ENCODE measurements at places on chromosomes 11 and 22. TPM values are rescaled to one million over a fixed set of nuclear protein-coding genes. Genes with fewer than 3 reads are reported as not detected.

GRCh38 chr11:126545057-126545555, 189.6 kb downstream of the ST3GAL4 start:
- DNase-seq: no peak

DNA sequence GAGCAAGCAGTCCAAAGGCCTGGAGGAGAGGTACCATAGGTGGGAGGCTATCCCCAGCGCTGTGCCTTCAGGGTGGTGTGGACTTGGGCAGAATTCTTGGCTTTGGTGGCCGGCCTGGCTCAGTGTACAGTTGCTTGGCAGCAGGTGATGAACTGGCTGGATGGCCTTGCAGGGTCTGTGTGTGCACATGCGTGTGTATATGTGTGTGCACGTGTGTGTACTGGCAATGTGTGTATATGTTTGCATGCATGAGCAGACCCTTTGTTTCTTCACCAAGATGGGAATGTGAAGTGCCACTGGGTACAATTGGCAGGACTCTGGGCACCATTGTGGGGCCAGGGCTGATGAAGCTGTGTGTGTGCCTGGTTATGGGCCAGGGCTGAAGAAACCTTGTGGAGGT, 53.0 kb downstream of the CEP164 start:
- DNase-seq: no peak

- no peak for DNase-seq
Observed at GRCh38 chr22:41198027-41198580, 7.0 kb upstream of the L3MBTL2 start.

DNA sequence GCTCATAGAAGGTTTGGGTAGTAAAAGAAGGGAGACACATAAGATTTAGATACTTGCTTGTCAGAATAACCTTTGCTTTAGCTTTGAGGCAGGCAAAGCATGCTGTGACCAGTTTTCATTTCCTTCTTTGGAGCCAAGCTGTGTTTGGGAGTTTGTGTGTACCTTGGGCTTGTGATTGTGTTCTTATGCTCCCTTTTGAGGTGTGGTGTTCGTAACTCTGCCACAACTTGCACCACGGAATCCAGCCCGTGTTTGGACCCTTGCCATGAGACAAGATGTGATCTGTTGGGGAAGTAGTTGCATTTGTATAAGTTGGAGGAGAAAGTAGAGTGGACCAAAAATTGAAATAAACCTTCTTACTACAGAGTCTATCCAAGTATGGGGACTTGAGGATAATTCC, 34.0 kb downstream of the BMAL1 start:
- DNase-seq: no peak

DNA sequence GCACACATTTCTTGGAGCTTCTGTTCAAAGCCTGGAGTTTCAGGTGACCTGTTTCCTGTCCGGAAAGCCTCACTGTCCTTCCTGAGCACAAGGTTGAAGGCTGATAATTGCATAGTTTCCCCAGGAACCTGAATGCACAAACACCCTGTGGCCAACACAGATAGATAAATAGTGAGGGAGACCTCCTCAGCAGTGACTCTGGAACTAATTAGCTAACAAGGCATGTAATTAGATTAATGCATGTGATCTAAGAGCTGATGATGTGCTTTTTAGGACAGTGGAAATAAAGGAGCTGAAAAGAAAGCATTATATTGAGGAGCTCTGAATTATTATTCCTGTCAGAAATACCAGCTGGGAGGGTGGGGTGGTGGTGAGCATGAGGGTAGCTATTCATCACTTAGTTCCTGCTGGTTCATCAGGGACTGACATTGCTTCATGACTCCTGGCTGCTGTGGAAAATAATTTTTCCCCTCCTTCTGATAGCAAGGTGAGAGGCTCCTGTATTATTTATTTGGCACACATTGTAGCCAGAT, 101.1 kb downstream of the NELL1 start:
- no peak for DNase-seq

Gene MICALL1
- total RNA-seq: 10.7 TPM

Gene OR5D16
- not detected for total RNA-seq

Gene CHRNA10
- total RNA-seq: 0.87 TPM

Measured in tibial nerve (tissue), 4 donors.